ENCODE measurements at places on chromosomes 2 and 18.

DNA sequence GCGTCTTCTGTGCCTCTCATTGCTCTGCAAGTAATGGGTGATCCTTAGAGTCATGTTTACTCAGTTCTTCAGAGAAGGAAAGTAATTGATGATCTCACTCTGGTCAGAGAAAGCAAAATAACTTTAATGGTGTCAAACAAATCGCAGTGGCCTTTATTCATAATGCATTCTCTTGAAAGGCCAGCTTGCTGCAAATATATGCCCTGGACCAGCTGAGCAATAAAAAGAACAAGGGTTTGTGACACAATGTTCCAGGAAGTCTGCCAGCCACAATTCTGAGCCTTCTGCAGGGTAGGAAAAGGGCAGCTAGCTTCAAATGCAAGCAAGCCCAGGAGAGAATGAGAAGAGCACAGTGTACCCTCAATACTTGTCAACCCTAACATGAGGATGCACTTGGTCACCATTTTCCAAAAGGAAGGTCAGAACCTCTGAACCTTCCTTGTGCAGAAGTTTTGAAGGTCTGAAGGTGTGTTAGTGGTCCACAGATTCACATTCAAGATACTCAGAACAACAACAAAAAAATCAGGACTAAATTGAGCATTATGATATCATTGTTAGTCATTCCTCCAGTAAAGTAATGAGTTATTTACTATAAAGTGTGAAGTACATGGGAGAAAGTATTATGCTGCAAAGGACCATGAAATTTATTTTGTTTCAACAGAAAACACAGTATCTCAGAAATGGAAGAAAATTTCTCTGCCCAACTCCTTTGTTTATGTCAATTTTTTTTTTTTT lies 355.6 kb downstream of the PAX3 start:
- no peak for DNase-seq

DNA sequence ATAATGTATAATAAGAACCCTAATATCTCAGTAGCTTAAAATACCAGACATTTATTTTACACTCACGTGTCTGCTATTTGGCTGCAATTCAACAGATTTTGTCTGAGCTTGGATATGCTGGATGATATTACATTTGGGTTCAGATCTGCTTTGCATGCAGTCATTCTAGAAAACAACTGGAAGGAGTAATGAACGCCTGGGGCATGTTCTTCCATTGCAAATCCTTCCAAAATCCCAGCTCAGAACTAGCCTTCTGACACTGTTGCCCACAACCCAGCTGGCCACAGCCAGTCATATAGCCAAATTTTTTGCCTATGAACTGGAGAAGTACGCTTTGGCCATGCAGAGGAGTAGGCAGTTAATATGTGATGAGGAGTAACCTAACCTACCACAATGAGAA lies 597.8 kb upstream of the VRK2 start:
- DNase-seq: no peak

- DNase-seq: no peak
These were observed 3.2 kb downstream of the RPL37A start for GRCh38 chr2:216501854-216502253.

DNA sequence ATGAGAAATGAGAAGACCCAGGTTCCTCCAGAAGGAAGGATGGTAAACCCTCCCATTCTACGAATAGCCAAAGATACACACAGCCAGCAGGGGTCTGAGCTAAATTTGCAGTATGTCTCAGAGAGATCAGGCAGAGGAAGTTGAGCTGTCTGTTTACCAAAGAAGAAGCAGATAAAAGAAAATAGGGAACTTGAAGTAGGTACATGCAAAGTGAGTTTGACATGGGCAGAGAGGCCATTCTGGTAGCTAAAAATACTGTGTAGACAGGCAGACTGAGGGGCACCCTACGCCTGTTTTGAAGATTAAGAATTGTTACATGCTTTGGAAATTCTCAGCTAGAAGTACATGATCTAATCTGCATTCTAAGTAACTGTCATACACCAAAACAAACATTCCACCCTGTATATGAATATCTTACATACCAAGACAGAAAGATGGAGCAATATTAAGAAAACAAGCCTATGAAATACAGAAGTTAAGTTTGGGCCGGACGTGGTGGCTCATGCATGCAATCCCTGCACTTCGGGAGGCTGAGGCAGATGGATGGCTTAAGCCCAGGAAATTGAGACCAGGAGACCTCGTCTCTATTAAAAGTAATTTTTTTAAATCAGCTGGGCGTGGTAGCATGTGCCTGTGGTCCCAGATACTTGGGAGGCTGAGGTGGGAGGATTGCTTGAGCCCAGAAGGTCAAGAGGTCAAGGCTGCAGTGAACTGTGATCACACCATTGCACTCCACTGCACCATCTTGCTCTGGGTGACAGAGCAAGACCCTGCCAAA lies 157.9 kb downstream of the ANKRD44 start:
- DNase-seq: no peak

GRCh38 chr2:240239325-240239724 lies 98.9 kb upstream of the OTOS start:
- no peak for DNase-seq

- peak; percentile 52 for DNase-seq
These were observed 76.4 kb downstream of the AP1S3 start for GRCh38 chr2:223760838-223761502.

- DNase-seq: no peak
These were observed 29.8 kb downstream of the TMEM200C start for GRCh38 chr18:5865521-5865920.

GRCh38 chr18:3121259-3121658 lies 98.5 kb downstream of the MYOM1 start:
- DNase-seq: no peak

GRCh38 chr2:203710952-203711351 lies 4.5 kb downstream of the CD28 start:
- no peak for DNase-seq

- DNase-seq: no peak
These were observed 9.0 kb upstream of the CTIF start for GRCh38 chr18:48529796-48530195.

DNA sequence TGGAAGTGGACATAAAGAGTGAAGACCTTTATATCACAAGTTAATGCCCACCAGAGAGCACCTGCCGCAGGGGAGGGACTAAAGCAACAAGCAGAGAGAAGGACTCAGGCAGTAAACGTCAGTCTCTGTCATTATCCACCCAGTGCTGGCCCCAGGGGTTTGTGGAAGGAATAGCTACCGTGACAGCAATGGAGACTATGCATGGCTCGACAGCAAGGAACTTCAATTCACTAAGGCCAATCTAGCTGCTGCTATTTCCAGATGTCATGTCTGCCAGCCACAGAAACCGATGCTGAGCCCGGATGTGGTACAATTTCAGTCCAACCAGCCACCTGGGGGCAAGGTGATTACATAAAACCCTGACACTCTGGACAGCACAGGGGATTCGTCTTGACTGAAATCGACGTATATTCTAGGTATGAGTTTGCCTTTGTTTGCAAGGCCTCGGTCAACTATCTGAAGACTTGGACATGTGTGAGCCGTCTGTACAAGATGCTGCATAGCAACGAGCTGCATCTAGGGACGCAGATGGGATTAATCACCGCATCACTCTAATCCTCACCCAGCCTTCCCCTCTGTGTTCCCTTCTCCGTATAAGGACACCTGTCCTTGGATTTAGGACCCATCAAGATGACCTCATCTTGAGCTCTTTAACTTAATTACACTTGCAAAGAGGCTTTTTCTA lies 154.1 kb upstream of the SH3BP4 start:
- DNase-seq: no peak

GRCh38 chr2:49225126-49225525 lies 70.8 kb upstream of the FSHR start:
- no peak for DNase-seq

GRCh38 chr2:177225965-177226360 lies 13.4 kb downstream of the HNRNPA3 start:
- no peak for DNase-seq

DNA sequence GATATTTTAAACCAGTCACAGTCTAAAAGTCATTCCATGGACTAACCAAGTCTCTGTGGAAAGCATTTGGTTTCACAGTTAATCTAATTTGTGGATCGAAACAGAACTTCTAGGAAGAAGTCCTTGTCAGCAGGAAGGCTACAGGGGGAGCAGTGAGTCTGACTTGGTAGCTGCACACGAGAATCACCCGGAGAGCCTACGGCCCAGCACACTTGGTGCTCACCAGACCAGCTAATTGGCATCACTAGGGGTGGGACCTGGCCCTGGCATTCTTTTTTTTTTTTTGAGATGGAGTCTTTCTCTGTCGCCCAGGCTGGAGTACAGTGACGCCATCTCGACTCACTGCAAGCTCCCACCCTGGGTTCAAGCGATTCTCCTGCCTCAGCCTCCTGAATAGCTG lies 97.7 kb downstream of the ZNF532 start:
- DNase-seq: no peak

DNA sequence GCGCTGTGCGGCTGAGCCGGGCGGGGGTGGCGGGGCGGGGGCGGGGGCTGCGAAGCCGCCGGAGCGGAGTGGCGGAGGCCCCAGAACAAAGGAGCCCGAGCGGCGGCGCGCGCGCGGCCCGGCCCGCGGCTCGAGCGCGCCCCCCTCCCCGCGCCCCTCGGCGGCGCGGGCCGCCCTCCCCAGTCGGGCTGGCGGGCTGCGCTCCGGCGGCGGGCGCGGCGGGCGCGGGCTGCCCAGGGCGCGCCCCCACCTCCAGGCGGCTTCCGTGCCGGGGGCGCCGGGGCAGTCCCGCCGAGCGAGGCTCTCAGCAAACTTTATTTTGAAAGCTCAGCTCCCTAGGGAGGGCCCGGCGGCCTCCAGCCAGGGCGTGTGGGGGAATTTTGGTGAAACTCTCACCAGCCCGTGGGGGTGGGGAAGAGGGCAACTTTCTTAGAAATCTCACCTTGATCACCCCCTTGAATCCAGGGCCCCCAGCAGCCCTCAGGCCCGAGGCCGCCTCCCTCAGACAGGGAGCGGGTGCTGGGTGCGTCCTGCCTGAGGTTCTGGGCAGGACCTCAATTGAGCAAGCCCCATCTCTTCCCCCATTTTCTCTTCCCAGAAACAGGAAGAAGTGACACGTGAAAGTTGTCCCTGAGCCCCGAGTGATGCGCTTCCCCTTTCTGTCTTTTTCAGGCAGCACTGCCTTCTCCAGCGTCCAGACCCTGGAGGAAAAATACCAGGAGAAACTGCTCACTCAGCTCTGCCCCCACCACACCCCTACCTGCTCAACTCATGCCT lies 786 bp downstream of the TET3 start:
- DNase-seq: no peak

GRCh38 chr2:74893332-74893731 lies 59.4 kb downstream of the HK2 start:
- DNase-seq: peak; percentile 39

DNA sequence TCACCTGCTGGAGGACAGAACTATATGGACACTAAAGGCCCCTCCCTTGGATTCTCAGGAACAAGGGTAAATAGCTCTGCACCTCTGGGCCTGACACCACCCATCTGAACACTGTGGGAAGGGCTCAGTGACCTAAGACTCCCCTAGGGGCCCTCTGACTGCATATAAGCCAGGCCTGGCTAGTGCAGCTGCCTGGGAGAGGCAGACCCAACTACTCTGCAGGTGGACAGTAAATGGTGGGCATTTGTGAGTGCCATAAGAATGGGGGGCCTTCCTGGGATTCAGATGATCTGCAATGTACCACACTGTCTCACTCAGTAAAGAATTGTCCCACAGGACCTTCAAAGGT lies 11.2 kb upstream of the WIPF1 start:
- no peak for DNase-seq

GRCh38 chr2:161049559-161049958 lies 110.7 kb upstream of the TANK start:
- no peak for DNase-seq

- no peak for DNase-seq
These were observed 10.4 kb downstream of the KCNE4 start for GRCh38 chr2:223062396-223062795.

All from pulmonary artery endothelial cell (primary cell).